Stimulated activated CD4-positive, alpha-beta T cell treated with anti-CD3 and anti-CD28 coated beads, Interleukin-15, amount 100 ng/mL, for 48 hours (primary cell): ENCODE measurements at places on chromosomes 1 and 21.

DNA sequence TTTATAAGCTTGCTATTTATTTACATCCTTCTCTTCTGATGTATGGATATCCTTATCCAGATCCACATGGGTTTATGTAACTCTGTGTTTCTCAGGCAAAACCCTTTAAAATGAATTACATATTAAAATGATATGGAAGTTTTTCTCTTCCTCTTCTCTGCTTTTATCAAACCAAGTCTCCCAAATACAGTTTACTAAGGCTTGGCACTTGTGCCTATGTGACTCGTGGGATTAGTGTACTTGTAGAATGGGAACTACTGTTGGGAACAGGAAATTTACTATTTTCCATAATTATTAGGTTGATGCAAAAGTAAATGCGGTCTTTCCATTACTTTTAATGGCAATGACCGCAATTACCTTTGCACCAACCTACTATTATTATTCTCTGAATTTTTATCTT lies 14.8 kb downstream of the SIM2 start:
- DNase-seq, result no peak

DNA sequence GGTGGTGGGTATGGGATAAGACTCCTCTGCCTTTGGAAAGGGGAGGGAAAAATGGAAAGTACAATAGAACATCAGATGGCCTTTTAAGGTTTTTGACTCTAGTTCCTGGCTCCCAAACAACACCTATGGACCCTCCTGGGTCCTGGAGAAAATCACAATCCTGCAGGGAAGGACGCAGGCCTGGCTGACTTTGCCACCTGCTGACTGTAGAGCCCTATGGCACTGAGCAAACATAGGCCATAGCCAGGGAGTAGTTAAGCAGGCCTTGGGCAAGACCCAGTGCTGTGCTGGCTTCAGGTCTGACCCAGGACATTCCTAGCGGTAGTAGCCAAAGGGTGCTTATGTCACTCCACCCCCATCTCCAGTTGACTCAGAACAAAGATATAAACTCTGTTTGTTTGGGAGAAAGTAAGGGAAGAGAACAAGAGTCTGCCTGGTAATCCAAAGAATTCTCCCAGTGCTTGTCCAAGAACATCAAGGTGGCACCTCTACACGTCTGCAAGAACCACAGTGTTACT lies 149.0 kb downstream of the SLC44A5 start:
- no peak for DNase-seq

DNA sequence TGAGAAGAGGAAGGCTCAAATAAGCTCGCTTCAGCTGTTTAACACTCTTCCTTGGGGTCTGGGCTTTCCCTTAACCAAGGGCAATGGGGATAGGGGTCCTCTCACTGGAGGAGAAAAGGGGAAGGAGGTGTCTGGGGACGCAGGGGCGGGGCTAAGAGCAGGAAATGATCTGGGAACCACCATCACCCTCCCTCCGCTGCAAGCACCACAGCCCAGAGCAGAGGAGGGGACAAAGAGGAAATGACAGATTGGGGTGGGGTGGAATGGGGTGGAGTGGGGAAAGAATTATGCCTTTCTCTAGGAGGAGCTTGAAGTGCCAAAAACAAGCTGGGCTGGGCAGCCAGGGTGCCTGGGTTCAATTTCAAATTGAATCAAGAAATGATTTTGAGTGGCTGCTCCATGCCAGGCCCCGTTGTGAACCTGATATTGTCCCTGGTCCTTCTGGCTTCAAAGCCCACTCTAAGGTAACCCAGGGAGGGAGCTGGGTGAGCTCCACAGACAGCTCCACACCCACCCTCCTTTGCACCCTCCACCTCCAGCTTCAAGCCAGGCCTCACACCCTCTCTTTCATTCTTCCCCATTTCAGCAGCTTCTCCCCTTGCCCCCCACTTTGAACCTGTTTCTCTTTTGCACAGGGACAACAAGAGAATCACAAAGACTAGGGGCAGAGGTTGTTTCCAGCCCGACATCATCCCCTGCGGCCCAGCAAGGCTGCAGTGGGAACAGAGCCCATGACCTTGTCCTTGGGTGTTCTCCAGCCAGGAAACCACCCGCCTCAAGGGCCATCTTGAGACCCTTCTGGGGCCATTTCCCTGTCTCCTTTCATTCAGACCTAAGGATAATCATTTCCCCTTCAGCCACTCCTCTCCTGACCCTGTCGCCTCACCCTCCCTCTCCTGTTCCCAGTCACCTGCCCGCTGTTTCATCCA lies 1.1 kb downstream of the ARHGAP30 start:
- peak; percentile 74 for DNase-seq

DNA sequence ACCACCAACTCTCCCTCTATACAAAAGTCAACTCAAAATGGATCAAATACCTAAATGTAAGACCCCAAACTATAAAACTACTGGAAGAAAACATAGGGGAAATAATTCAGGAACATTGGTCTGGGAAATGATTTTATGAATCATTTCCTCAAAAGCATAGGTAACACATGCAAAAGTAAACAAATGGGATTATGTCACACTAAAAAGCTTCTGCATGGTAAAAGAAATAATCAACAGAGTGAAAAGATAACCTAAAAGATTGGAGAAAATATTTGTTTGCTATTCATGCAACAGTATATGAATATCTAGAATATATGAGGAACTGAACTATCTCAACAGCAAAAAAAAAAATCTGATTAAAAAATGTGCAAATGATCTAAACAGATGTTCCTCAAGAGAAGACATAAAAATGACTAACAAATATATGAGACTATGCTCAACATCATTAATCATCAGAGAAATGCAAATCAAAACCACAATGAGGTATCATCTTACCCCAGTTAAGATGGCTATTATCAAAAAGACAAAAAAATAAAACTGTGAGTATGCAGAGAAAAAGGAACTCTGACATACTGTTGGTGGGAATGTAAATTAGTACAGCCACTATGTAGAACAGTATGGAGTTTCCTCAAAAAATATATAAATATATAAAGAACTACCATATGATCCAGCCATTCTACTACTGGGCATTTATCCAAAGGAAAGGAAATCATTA lies 47.8 kb downstream of the VCAM1 start:
- no peak for DNase-seq

DNA sequence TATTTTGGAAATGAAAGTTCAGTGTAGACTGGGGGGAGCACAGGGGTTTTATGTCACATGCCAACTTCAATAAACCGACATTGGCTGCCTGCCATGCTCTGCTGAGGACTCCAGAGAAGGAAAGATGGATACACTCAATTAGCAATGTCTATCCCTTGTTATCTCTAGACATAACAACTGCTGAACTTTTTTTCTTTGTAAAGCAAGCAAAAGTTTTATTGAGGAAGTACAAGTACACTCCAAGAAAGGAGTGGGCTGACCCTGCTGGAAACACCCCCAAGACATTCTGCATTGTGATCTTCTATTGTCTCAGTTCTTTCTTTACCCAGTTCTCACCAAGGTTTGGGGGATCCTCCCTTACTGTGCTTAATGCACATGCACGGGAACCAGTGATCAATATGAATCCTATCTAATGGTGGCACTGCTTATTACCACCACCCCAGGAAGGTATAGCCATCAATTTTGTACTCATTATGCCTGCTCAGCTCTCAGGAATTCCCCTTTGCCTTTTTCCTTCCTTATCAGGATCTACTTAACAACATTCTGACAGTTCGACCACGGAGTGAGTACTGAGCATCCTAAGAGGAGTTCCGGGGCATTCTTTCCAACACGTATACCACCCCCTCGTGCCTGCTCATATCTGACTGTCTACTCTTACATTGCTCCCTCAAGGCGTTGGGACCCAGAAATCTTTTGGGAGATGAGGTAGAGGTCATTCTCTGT lies 28.7 kb downstream of the SYNJ1 start:
- DNase-seq, result no peak

DNA sequence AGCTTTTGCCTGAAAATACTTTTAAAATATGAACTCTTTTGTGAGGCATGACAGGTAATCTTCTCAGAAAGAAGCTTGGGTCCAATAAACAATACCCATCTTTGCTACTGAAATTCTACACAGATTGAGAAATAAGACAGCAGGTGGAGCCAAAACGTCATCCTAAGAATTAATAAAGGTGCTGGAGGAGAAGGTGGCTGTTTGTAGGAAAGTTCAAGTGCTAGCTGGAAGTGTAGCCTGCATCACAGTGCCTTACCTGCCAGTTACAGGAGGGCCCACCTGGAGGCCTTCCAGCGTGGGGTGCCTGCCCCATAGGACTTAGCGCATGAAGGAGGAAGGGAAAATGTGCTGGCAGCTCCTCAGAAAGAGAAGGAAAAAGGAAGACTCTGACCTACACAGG lies 93.7 kb downstream of the TTC3 start:
- no peak for DNase-seq

- DNase-seq, result no peak
Measured at GRCh38 chr1:109904105-109904817, 6.4 kb upstream of the CSF1 start.

DNA sequence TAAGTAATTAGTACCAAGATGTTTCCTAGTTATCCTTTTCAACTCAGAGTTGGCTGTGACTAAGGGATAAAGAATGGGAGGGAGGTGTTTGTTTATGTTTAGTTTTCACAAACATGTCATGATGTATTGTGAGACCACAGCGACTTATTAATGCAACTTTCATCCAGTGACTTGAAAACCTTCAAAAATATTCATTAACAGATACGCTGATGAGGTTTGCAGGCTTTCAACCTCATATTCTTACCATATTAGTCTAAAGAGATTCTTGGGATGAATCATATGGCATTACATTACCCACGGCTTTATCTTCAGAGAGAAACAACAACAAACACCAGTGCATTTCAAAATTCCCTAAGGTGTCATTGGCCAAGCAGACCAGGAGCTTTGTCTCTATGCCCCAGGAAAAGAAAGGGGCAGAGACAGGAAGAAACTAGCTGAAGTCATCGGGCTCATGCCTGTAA lies 36.4 kb downstream of the PALMD start:
- no peak for DNase-seq

DNA sequence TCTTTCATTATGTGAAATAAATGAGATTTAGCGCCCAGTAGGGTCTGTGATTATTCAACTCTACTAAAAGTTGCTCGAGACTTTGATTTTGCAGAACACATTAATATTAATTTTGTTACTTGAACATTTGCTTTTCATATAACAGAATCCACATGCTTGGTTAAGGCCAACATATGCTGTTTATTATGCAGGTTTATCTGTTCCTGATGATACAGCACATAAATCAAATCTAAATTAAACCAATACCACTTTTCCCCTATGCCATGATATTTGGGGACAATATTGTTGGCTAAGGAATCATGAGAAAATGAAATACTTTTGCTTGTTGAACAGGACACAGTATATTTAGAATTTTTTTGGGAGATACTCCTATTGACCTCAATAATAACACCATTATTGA lies 291.1 kb downstream of the USP25 start:
- DNase-seq, result no peak

DNA sequence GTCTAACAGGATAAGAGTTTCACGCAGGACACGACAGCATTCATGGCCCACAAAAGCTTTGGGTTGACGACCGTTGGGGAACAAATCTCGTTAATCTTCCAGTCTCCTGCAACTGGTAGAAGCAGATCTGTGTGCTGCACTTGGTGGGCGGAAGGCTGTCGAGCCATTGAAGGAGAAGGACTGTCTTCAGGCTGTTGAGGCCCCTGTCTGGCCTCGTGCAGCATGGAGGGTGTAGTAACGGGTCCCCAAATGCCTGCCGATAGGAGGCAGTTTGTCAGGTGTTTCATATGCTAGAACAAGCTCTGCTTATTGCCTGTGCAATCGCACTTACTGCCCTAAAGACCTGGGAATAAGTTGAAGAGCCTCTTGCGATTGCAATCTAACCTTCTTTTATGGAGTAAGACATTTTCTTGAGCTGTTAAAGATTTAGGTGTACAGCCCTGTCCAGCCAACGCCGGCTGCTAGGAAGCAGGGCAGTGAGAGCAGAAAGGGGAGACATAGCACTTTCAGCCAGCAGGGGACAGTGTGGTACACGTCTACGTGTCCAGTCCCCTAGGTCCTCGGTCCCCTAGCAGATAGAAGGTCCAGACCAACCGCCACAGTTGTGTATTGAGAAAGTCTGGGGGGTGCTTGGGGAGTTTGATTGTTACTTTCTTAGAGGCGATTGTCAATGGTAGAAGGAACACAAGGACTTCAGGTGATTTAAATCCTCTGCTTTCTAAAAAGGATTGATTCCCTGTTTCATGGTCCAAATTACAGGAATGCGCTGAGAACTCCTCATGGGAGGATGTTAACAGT lies 102.3 kb upstream of the TMPRSS2 start:
- DNase-seq, result no peak

- DNase-seq, result no peak
Measured at GRCh38 chr1:21449906-21450305, 10.0 kb downstream of the NBPF3 start.

DNA sequence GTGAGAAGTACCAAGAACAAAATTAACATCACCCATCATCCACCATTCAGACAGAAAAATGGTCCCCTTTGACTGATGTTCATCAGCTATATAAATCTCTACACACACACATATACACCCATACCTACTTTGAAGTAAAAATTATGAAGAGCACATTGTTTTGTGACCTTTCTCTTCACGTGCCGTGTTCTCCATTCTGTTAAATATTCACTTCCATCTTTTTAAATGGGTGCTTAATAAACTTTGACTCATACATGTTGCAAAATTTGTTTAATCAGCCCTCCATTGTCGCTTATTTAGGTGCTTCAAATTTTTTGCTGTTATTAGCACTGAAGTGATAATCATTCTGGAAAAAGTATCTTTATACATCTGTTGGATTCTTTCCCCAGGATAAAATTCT lies 80.1 kb downstream of the CLIC6 start:
- no peak for DNase-seq

DNA sequence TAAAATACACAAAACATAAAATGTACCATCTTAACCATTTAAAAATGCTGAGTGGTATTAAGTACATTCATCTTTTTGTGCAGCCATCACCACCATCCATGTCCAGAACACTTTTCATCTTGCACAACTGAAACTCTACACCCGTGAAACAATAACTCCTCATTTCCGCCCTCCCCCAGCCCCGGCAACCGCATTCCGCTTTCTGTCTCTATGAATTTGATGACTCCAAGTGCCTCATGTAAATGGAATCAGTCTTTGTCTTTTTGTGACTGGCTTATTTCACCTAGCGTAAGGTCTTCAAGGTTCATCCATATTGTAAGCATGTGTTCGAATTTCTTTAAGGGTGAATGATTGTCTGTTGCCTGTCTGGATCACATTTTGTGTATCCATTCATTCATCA lies 37.2 kb downstream of the SCCPDH start:
- no peak for DNase-seq

- DNase-seq, result no peak
Measured at GRCh38 chr1:1883092-1883873, 7.6 kb downstream of the GNB1 start.

DNA sequence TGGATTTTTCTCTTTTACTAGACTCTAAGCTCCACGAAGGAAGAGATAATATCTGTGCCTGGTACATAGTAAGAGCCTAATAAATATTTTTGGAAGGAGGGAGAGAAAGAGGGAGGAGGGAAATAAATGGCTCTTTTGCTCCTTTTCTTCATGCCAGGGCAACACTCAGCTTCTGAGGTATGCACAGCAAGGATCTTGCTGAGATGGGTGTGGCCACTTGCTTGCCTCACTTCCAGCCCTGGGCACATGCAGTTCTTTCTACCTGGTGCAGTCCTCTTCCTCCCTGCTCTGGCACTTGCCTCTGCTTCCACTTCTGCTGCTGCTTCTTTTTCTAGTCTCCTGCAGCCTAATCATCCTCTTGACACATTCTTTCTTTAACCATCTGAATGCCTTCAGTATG lies 148.1 kb downstream of the FGGY start:
- no peak for DNase-seq
